Tongue (tissue), 3 donors: ENCODE measurements at places on chromosomes 3 and 15.

- DNase-seq: no peak
These were observed 75.1 kb downstream of the ATP10A start for GRCh38 chr15:25787855-25788520.

GRCh38 chr3:115588201-115589115 lies 34.9 kb upstream of the GAP43 start:
- no peak for DNase-seq

DNA sequence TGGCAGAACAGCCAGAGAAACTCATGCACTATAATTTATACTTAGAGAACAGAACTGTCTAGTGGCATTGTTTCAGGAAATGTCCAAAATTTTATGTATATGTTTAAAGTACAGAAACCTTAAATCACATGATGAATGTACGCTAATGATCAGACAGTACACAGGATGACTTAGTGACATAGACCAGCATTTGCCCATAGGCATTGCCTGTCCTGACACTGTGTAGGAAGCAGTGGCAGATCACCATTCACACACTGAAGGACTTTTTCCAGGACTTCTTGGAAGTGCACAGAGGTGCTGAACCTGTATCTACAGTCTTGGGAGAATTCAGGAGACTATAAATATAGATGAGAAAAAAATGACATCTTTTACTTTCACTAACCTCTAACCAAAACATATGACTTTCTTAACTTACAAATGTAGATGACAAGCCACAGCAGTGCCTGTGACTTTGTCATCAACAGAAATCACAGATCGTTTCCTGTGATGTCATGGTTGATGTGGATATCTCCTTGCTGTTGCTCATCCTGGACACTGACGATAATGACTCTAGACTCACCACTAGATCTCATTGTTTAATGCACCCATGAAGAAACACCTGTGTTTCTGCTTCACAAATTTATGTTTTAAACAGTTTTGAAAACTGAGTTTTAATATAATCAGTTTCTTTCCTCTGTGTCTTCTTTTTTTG lies 183.2 kb downstream of the CACNA2D3 start:
- no peak for DNase-seq

GRCh38 chr15:40906991-40907802 lies 12.9 kb downstream of the VPS18 start:
- DNase-seq: peak; percentile 88

- peak; percentile 21 for DNase-seq
These were observed 125.8 kb downstream of the ECT2 start for GRCh38 chr3:172876297-172876696.

DNA sequence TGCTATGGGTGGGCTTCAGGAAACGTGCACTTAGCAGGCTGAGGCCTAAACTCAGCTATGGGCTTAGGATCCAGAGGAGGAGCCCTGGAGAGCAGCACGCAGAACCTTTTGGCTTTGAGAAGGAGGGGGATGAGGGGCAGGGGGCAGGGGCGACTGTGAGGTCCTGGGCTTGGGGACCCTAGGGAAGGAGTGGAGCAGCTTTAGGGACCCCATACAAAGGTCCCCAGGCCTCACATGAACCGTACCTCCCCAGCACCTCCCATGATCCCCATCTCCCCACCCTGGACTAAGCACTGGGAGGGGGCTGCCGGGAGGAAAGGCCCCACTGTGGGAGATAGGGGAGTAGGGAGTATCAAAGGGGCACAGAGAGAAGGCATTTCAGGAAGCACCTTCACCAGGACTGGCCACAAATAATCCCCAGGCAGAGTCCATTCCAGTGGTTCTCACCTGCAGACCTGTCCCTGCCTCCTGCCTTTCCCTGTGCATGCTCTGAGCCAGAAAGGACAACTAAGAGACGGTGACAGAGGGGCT lies 62.0 kb upstream of the KLF13 start:
- no peak for DNase-seq

- DNase-seq: no peak
These were observed 62.3 kb downstream of the PPARG start for GRCh38 chr3:12351145-12351544.

- no peak for DNase-seq
These were observed 11.0 kb upstream of the C3orf49 start for GRCh38 chr3:63807961-63808565.

DNA sequence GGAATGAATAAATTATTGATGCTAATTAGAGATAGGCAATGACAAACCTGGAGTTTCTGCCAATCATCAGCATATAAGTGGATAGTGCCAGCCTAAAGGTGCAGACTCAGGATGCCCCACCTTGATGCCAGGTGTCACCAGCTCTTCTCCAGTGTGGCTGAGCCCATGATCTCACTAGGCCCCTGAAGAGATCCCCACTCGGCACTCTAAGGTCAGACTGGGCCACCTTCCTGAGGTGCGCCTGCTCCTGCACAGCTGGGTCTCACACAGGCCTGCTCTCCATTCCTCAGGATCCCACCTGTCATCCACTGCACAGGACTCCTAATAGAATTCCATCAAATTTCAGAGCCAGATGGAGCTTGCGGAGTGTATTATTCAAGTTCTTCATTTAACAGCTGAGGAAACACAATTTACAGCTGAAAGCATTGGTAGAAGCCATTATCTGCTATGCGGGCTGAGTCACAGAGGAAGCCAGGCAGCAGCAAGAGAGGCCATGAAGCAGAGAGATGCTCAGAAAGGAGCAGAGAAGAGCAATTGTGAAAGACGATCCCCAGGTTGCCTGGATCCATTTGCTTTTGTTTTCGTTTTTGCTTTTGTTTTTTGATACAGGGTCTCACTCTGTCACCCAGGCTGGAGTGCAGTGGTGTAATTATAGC lies 25.1 kb upstream of the FSTL1 start:
- no peak for DNase-seq

DNA sequence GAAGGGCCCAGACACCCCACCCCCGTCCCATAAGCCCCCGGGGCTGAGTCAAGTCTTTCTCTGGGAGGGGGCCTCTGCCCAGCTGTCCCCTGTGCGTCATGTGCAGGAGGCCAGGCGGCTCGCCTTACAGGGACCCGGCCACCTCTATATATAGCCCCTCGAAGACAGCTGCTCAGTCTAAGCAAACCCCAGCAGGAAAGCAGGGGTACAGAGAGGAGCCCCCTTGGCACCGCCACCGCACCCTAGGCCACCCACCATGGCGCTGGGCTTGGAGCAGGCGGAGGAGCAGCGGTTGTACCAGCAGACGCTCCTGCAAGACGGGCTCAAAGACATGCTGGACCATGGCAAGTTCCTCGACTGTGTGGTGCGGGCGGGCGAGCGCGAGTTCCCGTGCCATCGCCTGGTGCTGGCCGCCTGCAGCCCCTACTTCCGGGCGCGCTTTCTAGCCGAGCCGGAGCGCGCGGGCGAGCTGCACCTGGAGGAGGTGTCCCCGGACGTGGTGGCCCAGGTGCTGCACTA lies at the start of gene KLHL40:
Gene KLHL40 (plus strand): TSS at position 175 of the 519 bp plus-strand sequence. CDS start 82 bp downstream, at position 257.
- peak; percentile 91 for DNase-seq

GRCh38 chr3:139659511-139659910 lies 18.3 kb downstream of the NMNAT3 start:
- DNase-seq: no peak

- no peak for DNase-seq
These were observed 12.2 kb downstream of the RBSN start for GRCh38 chr3:15086699-15087098.
